Cortex of kidney (tissue), 1 donor: ENCODE measurements at places on chromosomes 1 and 21.

DNA sequence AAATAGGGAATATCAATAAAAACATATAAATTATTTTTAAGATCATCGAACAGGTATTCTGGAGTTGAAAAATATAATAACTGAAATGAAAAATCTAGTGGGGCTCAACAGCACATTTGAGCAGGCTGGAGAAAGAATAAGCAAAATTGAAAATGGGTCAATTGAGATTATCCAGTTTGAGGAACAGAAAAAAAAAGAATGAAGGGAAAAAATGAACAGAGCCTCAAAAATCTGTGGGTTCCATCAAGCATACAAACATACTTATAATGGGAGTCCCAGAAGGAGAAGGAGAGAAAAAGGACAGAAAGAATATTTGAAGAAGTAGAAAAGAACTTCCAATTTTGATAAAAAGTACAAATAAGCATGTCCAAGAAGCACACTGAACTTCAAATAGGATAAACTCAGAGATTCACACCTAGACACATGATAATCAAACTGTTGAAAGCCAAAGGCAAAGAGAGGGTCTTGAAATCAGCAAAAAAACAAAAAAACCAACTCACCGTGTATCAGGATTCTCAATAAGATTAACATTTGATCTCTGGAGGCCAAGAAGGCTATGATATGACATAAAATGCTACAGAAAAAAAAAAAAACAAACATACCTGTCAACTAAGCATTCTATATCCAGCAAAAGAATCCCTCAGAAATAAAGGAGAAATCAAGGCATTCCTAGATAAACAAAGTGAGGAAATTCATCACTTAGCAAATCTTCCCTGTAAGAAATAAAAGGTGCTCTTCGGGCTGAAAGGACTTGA, 5.4 kb upstream of the COQ8A start:
- no peak for DNase-seq

GRCh38 chr1:243793298-243793697, 56.7 kb downstream of the AKT3 start:
- DNase-seq, result no peak

- DNase-seq, result no peak
Observed at GRCh38 chr1:188367661-188368060, 1538.9 kb downstream of the PLA2G4A start.

GRCh38 chr1:72586023-72586685, 303.8 kb upstream of the NEGR1 start:
- no peak for DNase-seq

DNA sequence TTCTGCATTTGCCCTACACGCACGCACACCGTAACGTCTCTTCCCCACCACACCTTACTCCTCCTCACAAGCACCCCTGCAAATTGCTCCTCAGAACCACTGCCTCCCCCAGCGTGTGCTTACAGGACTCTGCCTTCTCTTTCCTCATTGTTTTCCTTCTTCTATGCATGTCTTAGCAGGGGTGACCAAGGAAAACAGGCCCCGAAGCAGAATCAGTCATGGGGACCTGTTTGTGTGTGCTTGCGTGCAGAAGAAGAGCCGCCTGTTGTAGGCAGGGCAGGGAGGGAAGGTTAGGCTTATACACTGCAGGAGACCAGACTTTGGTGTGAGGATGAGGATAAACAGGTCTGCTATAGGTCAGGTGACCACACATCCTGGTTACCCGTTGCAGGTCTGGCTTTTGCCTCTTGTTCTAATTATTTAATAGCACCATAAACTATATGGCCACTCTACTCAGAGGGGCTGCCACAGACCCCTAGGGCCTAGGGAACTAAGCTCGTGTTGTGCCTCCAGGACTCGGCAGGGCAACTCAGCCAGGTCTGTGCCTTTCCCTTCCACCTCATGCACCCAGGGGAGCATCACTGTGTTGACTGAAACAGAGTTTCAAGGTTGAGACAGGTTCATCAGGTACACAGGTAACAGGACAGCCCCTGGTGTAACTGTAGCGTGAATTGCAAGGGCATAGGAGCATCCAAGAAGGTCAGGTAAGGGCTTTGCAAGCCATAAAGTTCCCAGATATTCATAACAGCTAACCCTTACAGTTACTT, 60.8 kb upstream of the EPS8L3 start:
- no peak for DNase-seq

GRCh38 chr1:172325531-172325930, 95.0 kb upstream of the C1orf105 start:
- no peak for DNase-seq

- DNase-seq, result no peak
Observed at GRCh38 chr1:25808481-25809244, 8.7 kb downstream of the SELENON start.

- DNase-seq, result no peak
Observed at GRCh38 chr1:74333244-74333643, 98.1 kb downstream of the TNNI3K start.

DNA sequence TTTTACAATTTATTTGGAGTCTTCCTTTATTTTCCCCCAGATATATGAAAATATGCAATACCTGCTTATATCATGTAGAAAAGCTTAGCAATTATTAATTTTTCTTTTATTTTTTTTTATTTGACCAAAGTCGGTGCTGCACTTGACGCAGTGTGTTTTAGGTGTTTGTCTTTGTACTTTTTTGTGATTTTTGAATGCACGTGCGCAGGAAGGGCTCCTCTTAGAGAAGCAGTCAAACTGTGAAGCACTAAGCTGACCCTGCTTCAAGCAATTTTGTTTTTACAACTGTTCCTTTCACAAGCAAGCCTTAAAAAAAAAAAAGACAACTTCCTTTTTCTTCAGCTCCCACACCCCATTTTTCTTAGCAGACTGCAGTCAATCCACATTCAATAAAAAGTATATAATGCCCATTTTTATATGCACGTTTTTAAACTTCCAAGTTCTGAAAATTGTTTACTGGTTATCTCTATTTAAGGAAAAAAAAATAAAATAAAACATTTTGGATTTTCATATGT, 267.4 kb downstream of the TM2D1 start:
- DNase-seq, result no peak

- no peak for DNase-seq
Observed at GRCh38 chr1:201310251-201310985, 27.1 kb downstream of the PKP1 start.

- DNase-seq, result no peak
Observed at GRCh38 chr1:154467434-154468102, 34.5 kb upstream of the TDRD10 start.

GRCh38 chr1:246035060-246035541, 472.0 kb downstream of the SMYD3 start:
- DNase-seq, result no peak

DNA sequence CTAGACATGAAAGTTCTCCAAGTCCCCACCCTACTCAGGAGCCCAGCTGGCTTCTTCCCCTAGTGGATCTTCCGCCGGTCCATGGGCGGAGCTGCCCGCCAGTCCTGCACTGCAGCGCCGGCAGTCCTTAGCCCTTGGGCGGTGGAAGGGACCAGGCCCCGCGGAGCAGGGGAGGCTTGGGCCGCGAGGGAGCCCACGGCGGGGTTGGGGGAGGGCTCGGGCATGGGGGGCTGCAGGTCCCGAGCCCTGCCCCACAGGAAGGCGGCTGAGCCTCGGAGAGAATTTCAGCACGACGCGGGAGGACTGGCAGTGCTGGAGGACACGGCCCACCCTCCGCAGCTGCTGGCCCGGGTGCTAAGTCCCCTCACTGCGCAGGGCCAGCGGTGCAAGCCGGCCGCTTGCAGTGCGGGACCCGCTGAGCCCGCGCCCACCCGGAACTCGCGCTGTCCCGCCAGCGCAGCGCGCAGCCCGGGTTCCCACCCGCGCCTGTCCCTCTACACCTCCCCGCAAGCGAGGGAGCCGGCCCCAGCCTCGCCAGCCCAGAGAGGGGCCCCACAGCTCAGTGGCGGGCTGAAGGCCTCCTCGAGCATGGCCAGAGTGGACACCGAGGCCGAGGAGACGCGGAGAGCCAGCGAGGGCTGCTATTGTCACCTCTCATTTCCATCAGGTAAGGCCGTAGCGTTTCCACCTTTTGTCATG, 1398.6 kb downstream of the MRPL39 start:
- peak; percentile 4 for DNase-seq

- no peak for DNase-seq
Observed at GRCh38 chr1:167465018-167465417, 53.3 kb downstream of the CD247 start.

DNA sequence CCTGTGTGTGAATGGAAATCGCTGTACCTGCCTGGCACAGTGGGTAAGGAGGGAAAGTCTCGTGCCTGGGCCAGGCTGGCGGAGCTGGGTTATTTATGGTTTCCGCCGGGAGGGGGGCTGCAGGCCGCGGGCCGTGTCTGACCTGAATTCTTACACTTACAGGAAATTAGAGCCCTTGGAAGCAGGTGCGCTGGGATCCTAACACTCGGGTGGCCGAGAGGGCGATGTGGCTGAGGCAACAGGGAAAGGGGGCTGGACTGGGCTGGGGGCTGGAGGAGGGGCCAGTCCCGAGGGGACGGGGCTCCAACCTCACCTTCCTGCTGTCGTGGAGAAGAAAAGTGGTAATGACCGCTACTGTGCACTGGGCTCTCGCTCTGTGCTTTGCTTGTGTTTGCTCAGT, 109.4 kb upstream of the WNT4 start:
- no peak for DNase-seq

GRCh38 chr1:38997034-38997900, 6.2 kb downstream of the AKIRIN1 start:
- no peak for DNase-seq

GRCh38 chr1:160860840-160861505, 1.7 kb downstream of the CD244 start:
- no peak for DNase-seq

DNA sequence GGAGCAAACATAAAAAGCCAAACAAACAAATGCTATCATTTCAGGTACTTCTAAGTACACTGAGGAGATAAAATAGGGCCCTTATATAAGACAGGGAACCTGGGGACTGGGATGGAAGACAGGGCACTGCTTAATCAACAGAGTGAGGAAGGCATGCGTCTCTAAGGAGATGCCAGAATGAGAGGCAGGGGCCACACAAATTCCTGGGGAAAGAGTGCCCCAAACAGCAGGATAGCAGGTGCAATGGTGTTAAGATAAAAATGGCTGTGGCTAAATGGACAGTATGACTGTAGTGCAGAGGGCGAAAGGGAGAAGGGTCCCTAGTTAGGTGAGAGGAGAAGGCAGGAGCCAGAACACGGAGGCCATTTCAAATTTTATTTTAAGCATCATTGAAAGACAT, 113.9 kb downstream of the ZBTB18 start:
- DNase-seq, result no peak

DNA sequence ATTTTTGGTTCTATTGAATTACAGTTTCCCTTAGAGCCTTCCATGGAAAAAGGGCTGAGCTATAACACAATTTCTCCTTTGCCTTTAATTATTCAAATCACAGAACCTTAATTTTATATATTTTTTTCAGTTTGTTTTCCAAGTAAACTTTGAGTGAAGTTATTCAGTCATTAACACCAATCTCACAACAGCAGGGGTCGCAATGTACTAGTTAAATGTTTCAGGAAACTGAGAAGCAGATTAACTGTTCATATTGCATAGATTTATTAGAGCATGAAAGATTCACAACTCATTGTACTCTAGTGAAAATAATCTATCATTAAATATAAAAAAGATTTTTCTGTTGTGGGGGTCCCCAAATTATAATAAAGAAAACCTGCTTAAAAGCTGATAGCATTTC, 64.1 kb downstream of the KIFAP3 start:
- no peak for DNase-seq

- no peak for DNase-seq
Observed at GRCh38 chr1:4344065-4344732, 310.2 kb upstream of the AJAP1 start.

DNA sequence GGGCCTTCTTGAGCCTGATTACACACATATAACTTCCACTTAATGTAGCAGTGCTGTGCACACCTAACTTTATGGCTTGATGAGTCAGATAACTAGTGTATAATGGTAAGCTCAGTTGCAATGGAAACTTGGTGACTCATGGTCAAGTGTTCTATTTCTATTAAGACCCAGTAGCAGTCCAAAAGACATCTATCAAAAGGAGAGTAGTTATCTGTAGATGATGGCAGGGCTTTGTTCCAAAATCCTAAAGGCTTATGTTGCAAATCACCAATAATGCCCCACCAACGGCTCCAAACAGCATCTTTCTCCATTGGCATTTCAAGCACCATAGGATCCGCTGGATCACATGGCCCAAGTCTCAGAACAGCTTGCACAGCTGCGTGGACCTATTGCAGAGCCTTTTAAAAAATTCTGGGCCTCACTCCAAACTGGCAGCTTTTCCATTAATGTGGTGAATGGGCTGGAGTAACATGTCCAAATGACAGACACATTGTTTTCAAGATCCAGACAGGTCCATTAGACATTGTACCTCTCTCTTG, 566.8 kb upstream of the USP24 start:
- no peak for DNase-seq

DNA sequence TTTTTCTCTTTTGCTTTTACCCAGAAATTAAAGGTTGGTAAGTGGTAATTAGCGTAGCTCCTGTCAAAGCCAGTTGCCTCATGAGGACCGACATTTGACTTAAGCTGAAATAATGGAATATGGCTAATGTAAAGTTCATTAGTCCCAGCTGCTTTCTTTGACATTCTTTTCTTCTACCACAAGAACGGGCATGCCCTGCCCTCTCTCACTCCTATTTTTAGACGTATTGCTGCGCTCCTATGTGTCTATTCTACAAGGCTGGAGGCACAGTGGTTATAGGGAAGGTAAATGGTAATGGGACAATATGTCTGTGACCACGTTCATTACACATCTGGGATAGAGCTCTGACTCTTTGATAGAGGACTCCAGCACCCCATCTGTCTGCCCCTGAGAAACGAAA, 6.8 kb downstream of the CORT start:
- no peak for DNase-seq

DNA sequence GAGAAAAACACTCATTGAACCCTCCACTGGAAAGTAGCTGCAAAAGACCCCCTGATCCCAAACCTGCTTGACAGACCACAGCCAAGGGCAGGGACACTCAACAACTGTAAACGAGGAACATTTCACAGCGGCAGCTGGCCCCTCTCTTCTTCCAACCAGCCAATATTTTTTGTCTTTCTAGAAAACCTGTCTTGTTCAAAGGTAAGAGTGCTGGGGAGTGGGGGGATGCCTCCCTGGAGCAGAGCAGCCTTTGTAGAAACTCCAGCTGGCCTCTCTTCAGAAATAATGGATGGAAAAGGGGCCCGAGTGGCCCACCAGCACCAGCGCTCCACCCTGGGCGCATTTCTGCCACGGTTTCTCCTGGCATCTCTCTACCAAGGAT, 384.0 kb downstream of the RRAGC start:
- no peak for DNase-seq

DNA sequence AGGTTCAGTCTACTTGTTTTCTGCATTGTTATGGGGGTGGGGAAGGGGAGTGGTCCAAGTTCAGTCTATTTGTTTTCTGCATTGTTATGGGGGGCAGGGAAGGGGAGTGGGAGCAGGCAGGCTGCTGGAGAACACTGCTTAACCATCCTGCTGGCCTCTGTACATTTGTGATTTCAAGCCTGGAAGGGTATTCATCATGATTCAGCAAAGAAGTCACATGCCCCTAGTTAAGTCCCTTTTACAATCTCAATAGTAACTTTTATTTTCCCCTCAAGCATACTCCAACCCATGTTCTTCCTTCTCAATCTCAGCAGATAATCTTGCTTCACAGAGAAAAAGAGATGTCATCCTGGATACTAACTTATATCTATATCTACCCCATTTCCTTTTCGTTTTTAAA, 7.9 kb downstream of the LYST start:
- DNase-seq, result no peak
